ENCODE measurements at places on chromosomes 6 and 20.

DNA sequence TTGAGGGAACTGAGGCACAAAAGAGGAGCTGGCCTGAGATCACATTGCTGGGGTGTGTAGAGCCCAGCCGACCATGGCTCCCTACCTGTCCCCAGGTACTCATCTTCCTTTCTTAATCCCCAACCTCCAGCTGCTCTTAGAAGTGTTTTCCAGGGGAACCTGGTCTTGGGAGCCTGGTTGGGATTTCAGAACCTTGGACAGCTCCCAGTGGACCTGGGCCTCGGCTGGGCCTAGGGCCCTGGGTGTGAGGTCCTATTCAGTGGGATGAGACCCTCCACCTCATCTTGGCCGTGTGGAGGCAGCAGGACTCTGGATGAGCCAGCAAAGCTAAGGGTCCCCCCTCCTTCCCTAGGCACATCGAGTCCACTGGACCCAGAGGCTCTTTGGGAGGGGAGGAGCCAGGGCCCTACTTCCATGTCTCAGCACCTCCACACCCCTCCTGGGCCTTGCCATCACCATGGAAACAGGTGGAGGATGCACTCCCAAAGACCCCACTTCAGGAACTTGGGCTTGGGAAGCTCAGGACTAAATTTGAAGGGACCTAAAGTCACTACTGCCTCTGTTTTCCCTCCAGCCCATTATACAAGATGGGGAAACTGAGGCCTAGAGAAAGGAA lies 38.5 kb downstream of the DLGAP4 start:
- peak; percentile 21 for DNase-seq

DNA sequence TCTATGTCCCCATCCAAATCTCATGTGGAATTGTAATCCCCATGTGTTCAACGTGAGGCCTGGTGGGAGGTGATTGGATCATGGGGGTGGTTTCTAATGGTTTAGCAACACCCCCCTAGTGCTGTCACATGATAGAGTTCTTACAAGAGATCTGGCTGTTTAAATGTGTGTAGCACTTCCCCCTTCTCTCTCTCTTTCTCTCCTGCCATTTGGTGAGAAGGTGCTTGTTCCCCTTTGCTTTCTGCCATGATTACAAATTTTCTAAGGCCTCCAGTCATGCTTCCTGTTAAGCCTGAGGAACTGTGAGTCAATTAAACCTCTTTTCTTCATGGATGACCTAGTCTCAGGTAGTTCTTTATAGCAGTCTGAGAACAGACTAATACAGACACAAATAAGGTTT lies 165.4 kb downstream of the OGFRL1 start:
- DNase-seq = no peak

DNA sequence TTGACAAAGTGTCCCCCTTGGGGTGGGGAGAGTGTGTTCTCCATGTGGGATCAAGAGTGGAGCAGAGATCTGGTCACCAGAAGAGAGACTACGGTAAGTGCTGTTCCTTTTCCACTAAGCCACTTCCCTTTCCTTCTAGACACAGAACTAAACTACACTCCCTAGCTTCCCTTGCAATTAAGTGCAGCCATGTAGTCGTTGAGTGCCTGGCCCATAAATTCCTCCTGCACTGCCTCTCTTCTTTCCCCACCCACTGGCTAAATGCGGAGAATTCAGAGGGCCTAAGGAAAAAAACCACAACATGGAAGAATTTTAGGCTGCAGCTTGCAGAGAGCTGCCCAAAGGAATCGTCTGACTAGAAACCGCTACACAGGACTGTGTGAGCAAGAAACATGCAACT lies 1.5 kb downstream of the WDR27 start:
- DNase-seq = no peak

GRCh38 chr6:110360676-110361075 lies 2.5 kb upstream of the METTL24 start:
- no peak for DNase-seq

GRCh38 chr20:62010551-62011402 lies 54.9 kb downstream of the TAF4 start:
- DNase-seq = peak; percentile 53

- DNase-seq = no peak
Observed at GRCh38 chr20:38199501-38200390, 34.7 kb upstream of the TGM2 start.

- no peak for DNase-seq
Observed at GRCh38 chr6:40183902-40184301, 249.6 kb upstream of the MOCS1 start.

DNA sequence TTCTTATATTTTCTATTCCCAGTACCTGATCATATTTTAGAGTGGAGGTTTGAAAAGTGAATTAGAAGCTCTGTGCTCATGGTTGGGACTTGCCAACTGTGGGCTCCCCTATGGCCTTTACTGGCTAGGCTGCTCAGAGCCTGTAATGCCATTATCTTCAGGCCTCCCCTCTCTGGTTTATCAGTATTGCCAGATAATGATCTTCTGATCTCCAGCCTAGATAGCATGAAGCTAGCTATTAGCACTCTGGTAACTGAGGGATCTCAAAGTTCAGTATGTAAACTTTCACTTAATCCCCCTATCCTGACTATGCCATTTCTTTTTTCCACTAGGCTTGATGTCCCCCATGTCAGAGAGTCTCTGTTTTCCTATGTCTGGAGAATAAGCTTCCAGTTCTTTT lies 393.7 kb upstream of the CITED2 start:
- DNase-seq = no peak

DNA sequence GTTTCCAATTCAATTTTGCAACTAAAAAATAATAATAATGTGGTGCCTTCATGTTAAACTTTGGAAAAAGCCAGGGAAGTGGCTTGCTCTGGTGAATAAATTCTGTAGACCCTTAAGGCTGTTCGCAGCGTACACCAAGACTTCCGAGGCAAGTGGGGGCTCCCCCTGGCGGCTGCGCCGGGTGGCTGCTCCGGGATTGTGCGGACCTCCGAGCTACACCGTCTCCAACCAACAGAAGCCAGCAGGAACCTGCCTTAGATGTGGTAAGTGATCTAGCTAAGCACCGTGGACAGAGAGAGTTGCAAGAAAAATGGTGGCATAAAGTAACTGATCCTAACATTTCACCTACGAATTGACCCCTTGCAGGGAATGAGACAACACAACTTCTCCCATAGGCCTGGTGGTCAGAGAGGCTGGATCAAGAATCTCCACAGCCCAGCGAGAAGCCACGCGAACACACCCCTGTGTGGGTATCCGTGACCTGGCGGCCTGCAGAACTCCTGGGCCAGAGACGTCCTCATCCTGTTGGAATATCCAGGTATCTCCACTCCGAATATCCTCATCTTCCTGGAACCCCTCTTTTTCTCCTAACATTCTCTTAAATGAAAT lies 69.6 kb downstream of the TBXT start:
- DNase-seq = peak; percentile 64

- no peak for DNase-seq
Observed at GRCh38 chr6:37077905-37078296, 72.4 kb downstream of the FGD2 start.

DNA sequence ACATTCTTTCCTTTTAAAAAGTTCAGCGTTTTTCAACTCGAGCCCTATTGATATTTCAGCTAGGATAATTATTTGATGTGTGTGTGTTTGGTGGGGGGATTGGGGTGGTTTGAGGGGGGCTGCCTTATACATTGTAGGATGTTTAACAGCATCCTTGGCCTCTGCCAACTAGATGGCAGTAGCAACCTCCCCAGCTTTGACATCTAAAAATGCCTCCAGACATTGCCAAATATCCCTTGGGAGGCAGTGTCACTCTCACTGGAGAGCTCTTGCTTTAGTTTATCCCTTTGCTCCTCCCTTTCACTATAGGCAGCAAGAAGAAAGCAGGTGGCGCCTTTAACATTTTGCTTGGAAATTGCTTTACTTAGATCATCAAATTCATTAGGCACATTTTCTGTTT lies 14.6 kb upstream of the TP53TG5 start:
- DNase-seq = no peak

DNA sequence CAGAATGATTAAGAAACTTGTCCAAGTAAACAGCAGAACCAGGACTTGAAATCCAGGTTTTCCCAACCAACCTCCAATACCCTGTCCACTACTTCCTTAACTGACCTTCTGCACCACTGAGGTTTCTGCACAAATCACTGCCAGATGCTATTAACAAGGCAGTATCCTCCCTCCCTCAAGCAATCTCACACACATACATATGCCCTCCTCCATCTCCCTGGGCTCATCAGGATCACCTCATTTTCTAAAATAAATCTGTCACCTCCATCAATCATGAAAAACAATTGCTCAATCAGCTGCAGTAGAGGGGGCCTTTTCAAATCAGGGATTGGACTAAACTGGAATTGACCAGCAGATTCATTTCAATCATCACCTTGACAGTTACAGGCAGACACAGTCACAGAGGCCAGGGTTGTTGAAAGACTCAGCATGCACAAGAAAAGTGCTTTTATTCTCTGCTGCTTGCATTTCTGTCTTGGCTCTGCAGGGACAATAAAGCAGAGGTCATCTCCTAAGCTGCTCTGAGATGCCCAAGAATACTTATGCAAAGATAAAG lies 539.4 kb downstream of the PTPRT start:
- DNase-seq = no peak

DNA sequence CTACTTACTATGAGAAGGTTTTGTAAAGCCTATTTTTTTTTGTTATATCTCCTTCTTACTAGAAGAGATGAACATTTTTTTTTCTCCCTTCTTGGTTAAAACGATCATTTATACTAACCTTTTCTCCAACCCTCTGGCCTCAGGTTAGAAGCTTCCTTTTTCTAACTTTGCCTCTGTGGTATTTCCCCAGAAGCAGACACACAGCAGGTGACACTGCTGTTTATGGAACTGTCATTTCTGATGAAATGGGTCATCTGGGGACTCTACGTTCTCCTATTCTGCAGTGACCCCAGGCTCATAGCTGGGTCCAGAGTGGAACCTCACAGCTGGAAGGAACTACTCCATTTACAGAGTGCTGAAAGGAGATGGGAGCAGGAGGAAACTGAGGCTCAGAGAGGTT lies 746.3 kb upstream of the CHD6 start:
- DNase-seq = no peak

DNA sequence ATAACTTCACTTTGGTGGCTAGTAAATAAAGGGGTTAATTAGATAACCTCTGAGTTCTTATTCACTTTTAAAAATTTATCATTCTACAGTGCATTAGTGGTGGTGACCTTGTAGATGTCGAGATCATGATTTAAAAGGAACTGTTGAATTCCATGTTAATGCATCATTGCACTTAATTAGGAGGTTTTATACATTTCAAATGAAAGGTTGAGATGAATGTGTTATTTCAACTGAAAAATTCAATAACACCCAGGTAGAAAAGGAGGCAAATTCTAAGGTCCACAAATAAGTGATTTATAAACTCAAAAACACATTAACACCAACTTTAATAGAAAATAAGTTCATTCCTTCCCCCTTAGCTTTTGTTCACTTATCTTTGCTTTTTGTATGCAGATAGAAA lies 58.3 kb upstream of the TMEM170B start:
- DNase-seq = no peak

- DNase-seq = no peak
Observed at GRCh38 chr6:92181347-92181746, 1238.0 kb downstream of the EPHA7 start.

GRCh38 chr6:37103169-37104039 lies 66.5 kb upstream of the PIM1 start:
- no peak for DNase-seq

DNA sequence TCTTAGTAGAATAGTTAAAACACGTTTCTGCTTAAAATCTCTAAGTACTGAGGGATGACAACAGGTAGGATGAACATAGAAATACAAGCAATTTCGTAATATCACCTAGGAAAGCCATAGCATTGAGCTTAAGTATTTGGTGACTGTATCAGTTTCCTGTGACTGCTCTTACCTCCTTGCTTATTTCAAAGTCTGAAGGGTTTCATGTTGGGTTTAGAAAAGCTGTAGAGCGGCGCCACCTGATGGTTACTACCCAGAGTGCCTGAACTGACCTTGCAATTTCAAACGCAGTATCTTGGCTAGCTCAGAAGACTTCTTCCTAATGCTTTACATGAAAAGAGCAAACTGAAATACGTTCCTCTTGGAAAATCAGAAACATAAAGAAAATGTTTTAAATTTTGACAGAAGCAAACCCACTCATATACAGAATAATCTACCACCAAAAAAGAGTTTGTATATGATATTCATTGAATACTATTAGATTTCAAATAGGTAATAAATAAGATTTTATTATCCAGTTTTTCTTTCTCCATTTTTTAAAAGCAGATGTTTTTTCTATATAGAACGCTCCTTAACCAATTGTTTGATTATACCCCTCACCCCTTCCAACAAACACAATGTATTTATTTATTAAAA lies 82.3 kb upstream of the RIPOR2 start:
- DNase-seq = peak; percentile 77

- no peak for DNase-seq
Observed at GRCh38 chr6:137497721-137498463, 3.7 kb upstream of the OLIG3 start.

DNA sequence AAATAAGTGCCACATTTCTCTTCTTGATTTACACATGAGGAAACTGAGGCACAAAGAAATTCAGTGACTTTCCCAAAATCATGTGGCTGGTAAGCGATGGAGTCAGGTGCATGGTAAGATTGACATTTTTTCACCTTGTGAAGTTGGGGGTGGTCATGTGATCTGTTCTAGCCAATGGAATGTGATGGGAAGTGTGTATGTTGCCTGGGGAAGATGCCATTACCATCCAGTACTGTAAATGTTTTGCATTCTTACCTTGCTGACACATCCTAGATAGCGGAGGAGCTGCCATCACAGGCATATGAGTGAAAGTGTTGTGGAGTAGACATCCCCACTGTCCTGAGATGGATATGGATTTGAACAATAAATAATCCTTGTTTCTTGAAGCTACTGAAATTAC lies 499.6 kb upstream of the SULF2 start:
- no peak for DNase-seq

GRCh38 chr6:169933839-169934698 lies 182.6 kb downstream of the ERMARD start:
- no peak for DNase-seq

DNA sequence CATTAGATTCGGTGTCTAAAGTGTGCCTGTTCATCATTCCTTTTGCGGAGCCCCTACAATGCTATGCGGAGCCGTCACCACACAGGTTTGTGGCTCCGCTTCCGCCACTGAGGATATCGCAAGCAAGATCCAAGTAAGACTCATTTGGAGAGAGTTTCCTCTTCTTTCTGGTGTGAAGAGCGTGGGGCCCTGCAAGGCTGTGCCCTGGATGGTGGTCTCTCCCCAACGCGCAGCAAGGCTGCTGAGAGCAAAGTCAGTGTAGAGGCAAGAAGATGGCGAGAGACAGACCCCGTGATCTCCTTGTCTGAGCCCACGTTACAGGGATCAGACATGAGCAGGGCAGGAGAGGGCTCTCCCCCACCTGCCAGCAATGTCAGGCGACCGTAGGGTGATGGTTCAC lies 96.3 kb upstream of the AFDN start:
- no peak for DNase-seq

- no peak for DNase-seq
Observed at GRCh38 chr6:168222115-168223043, 97.2 kb downstream of the DACT2 start.

GRCh38 chr6:26556263-26557070 lies 18.3 kb downstream of the HMGN4 start:
- DNase-seq = peak; percentile 46

Data from stimulated activated CD4-positive, alpha-beta T cell treated with anti-CD3 and anti-CD28 coated beads, Interleukin-12 subunit alpha, Interleukin-12 subunit beta, amount 100 ng/mL, for 48 hours (primary cell).